Panc1 (cell line): ENCODE measurements at places on chromosomes 11 and 22. TPM values are rescaled to one million over a fixed set of nuclear protein-coding genes. Genes with fewer than 3 reads are reported as not detected.

GRCh38 chr22:49481659-49482399 lies 345.8 kb downstream of the BRD1 start:
- no peaks in the 10 kb centered on the region for H3K4me1 ChIP-seq
- peak overlapping the region; percentile 29 for H3K4me3 ChIP-seq
- H3K27ac ChIP-seq = no peak overlapping the region
- H3K27me3 ChIP-seq = no peaks in the 10 kb centered on the region; the same call in 1 of the 2 replicates
- DNase-seq = no peak
- no peaks in the 10 kb centered on the region for H3K36me3 ChIP-seq

- no peaks in the 10 kb centered on the region for H3K27me3 ChIP-seq
- peak overlapping the region; percentile 73 for H3K4me3 ChIP-seq
- H3K27ac ChIP-seq = peak overlapping the region; percentile 44; the same call in 1 of the 2 replicates
Observed at GRCh38 chr11:130451231-130452019, 3.0 kb downstream of the ADAMTS15 start.

DNA sequence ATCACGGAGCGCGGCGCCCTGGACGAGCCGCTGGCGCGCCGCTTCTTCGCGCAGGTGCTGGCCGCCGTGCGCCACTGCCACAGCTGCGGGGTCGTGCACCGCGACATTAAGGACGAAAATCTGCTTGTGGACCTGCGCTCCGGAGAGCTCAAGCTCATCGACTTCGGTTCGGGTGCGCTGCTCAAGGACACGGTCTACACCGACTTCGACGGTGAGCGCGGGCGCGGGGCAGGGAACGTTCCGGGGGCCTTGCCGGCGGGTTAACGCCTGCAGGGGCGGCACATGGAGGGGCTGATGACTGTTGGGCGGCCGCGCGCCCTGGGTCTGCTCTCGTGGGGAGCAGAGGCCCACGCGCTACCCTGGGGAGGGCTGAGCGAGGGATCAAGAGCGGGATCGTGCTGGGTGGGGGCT lies 1.0 kb downstream of the PIM3 start:
- H3K27ac ChIP-seq = peak overlapping the region; percentile 69
- H3K27me3 ChIP-seq = no peaks in the 10 kb centered on the region
- H3K4me3 ChIP-seq = peak overlapping the region; percentile 70
- H3K36me3 ChIP-seq = no peaks in the 10 kb centered on the region; the same call in none of the 2 replicates
- peaks cover 48% of the 10 kb centered on the region for H3K4me1 ChIP-seq
- no peak for DNase-seq

GRCh38 chr11:119906376-119906775 lies 177.4 kb upstream of the NECTIN1 start:
- H3K27me3 ChIP-seq = peaks cover 25% of the 10 kb centered on the region
- no peaks in the 10 kb centered on the region for H3K4me1 ChIP-seq

ANO3 gene
- total RNA-seq = not detected
